ENCODE measurements at places on chromosomes 7 and 10.
A peak's percentile ranks its signal among the peaks of the same experiment; 100 is the strongest.

DNA sequence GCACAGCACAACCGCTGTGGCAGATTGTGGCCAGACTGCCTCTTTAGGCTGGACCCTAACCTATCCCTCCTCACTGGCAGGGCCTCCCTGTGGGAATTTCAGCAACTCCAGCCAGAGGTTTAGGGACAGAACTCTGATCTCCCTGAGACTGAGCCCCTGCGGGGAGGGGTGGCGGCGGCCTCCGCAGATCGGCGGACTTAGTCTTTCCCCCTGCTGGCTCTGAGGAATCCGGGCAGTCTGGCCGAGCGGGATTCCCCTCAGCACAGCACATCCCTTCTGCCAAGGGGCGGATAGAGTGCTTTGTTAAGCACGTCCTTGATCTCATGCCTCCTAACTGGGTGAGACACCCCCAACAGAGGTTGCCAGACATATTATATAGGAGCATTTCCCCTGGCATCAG is 224.2 kb upstream of the NPY start:
- no peak for DNase-seq

DNA sequence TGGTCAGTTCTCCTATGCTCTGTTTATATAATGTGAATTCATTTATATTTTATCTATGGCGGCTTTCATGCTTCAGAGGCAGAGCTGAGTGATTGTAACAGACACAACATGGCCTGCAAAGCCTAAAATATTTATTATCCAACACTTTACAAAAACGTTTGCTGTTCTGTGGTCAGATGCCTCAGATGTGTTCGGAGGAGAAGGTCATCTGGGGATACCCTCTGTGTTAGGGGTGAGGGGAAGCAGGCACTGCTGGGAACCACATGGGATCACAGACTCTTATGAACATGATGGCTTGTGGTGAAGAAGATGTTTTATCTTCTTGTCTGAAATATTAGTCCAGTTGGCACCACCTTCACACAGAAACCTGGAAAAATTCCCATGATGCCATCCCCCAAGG is 203.4 kb downstream of the PHTF2 start:
- DNase-seq = no peak

DNA sequence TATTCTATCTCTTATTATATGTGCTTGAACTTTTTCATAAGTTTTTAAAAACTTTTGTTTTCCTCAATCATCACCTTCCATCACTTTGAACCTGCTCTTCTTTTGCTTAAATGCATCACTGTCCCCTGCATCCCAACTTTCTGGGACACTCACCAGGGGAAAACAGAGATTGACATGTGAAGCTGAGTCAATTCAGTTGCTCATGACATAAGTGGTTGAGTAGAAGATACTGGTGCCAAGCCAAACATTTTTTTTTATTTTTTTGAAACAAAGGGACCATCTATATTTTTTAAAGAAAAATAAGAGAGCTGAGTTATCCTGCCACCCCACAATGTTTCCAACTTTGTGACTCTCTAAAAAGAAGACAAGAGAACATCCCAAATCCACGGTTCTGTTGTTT is 61.8 kb upstream of the AHR start:
- DNase-seq = no peak

DNA sequence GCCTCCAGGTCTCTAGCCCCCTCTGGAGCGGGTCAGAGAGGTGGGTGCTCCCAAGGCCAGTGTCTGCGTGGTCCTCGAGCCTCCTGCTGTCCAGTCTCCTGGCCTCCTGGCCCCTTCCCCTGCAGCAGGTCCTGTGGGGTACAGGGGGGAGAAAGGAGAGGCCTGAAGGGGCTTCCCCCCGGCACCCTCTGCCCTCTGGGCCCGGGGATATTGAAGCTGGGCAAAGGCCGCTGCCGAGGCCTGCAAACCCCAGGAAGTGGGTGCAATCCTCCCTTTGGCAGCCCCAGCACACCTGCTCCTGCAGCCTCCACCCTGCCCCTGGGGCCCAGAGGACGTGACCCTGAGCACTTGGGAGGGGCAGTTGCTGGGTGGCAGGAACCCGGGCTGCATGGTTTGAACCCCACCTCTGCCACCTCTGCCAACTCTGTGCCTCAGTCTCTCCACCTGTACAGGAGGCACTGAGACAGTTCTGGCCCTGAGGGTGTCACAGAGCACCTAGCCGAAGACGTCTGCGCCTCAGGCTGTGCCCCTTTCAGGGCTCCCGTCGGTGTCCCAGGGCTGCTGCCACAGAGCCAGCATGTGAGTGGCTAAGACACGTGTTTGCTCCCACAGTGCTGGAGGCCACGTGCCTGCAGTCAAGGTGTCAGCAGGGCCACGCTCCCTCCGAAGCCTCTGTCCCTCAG is 59.1 kb upstream of the INPP5A start:
- DNase-seq = no peak

- no peak for DNase-seq
Observed at GRCh38 chr10:26213157-26213800, 3.3 kb upstream of the GAD2 start.

GRCh38 chr7:90858546-90858945 is 262.4 kb downstream of the CDK14 start:
- no peak for DNase-seq

- DNase-seq = peak; percentile 34
Observed at GRCh38 chr10:101055411-101055810, 6.4 kb upstream of the KAZALD1 start.

All from hematopoietic multipotent progenitor cell treated with erythropoietin and hydrocortisone succinate and interleukin-3 and kit ligand, for 8 days (in vitro differentiated cells).